NCI-H2107 (cell line): ENCODE measurements at places on chromosomes 5 and 9.

DNA sequence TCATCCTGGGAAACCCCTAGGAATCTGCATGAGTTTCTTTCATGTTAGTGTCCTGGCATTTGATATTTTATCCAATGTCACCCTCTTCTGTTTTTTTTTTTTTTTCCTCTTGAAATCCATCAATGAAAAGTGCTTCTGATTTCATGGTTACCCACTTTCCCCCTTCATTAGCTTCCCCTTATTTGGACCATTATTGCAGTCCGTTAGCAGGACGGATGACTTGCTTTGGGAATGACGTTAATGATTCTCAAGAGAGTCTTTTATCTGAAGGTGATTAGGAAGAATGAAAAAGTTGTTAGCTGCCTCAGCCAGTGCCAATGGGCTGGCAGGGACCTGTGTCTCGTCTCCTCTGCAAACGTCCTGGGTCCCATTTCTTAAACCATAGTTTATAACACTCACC lies 134.7 kb downstream of the SEMA6A start:
- DNase-seq = no peak

- DNase-seq = no peak
These were observed 3.0 kb upstream of the IFNW1 start for GRCh38 chr9:21144603-21145002.

DNA sequence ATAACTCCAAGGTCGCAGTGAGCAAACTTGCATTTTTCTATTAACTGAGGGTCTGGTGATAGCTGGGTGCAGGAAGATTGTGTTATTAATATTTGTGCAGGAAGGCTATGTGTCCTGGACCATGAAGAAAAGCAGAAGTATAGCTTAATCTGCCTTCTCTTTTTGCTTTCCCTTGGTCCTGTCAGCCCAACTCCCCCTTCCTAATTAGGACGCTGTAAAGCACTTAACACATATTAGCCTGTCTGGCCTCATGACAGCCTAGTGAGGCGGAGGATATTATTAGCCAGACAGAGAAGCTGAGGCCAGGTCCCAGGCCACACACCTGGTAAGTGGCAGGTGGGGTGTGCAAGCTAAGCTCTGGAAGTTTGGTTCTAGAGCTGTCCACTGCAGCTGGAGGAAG lies 29.5 kb downstream of the SLC46A2 start:
- no peak for DNase-seq

- DNase-seq = no peak
These were observed 11.8 kb downstream of the APTX start for GRCh38 chr9:32989660-32990059.

DNA sequence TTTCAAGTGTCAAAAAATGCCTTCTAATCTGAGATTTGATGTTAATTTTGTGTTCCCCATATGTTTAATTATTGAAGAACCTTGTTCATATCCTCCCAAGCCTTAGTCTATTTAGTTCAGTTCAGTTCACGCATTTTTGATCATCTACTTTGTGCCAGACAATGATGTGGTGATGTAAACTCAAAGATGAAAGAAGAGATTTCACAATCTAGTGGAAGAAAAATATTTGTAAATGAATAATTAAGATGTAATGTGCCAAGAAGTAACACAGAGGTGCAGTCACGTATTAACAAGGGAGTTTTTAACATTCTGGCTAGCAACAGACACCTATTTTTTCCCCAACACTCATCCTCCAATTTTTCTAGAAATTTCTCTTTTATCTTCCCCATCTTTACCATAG lies 22.1 kb upstream of the KIF2A start:
- DNase-seq = no peak

DNA sequence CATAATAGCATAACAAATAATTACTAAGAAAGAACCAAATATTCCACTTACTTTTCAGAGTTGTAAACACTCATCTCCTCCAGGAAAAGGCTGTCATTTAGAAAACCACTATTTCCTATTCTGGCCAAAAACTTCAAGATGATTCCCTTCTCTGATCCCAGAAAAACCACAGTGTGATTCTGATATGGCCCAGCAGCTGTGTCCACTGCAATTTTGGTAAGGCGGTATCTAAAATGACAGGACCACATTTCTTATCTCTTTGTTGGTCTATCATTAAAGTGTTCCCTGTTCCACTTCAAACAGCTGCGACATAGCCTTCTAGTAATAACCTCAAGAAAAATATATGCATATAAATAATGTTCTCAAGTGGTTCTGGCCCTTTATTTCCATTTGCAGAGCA lies 96.1 kb downstream of the SEMA6A start:
- no peak for DNase-seq

DNA sequence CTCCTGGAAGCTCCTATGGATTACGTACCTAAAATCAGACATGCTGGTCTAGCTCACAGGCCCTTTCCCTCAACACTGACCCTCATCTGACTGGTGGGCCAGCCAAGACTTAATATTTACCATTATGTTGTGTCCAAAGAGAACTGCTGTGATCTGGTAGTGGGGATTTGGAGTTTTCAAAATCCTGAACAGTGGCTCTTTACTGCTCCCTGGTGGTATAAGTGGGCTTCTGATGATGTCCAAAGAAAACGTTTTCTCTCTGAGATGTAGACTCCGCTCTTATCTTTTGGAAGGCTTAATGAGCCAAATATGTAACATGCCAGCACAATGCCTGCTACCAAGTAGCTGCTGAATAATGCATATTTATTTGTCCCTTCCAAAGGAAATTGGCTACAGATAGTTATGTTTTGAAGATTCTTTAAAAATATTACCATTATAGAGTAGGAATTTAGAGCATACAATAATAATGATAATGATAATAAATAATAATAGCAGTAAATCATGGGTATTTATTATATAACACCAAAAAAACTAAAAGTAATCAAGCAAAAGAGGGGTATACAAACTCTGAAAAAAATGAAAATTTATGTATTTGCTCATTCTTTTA lies 406.6 kb upstream of the TNC start:
- DNase-seq = no peak

GRCh38 chr9:108606401-108606800 lies 249.4 kb downstream of the ACTL7B start:
- DNase-seq = no peak

- DNase-seq = no peak
These were observed 20.1 kb downstream of the IPO11 start for GRCh38 chr5:62432621-62433064.

DNA sequence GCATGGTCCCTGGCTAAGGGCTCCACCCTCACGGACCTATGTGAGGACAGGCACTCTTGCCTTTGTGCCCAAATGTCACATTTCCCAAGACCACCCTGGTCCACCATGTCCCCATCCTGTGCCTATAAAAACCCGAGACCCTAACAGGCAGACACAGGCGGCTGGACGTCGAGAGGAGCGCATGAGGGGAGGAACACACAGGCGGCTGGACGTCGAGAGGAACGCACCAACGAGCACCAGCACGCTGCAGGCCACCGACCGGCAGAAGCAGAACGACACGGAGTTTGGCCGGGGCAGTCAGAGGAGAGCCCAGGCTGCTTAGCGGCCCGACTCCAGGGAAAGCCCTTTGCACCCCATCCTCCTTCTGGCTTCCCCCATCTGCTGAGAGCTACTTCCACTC lies 119.9 kb downstream of the ADAMTS2 start:
- DNase-seq = no peak

DNA sequence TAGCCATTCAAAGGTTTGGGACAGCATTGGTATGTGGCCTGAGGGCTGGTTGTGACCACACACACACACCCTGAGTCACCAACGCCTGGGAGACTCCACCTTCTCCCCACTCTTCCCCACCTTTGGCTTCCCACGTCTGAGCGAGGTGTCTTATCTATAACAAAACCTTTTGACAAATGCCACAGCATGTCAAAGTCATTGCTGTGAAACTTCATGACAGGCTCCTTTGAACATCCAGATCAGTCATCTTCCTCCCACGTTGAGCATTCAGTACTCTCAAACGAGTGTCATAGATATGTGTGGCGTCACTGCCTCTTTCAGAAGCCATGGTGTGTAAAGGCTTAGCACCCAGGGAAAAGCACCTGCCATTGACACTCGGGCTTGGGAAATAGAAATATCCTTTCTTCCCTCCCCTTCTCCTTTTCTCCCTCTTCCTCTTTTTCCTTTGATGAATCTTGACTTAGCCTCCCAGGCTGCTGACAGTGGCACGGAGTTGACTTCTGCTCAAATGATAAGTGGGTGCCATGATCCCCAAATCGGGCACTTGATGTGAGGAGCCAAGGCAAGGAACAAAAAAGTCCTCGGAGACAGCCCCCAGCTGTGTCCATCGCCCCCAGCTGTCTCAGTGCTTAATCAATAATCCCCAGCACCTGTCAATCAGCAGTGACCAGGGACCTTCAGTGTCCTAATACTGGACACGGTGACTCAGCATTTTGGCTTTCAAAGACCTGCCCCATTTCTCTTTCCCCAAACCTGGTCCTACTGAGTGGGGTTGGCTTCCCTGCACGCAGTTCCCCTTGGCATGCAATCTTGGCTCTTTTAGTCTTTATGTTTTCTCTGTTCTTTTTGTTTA lies 114.8 kb downstream of the FGF18 start:
- DNase-seq = no peak
